ENCODE measurements at places on chromosomes 4 and X. TPM values are rescaled to one million over a fixed set of nuclear protein-coding genes. Genes with fewer than 3 reads are reported as not detected.

The GABRE gene
- 14.6 TPM for polyA plus RNA-seq

DNA sequence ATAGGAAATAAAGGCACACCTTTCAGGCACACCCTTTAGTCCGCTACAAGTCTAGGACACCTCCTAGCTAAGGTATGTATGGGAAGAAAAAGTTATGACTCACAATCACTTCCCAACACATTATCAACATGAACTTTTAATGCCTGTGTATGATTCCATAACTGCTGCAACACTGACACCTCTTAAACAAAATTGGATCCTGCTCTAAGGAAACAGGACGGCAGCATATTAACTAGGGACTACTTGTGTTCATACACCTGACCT lies 2.4 kb upstream of the PPP3CA start:
- DNase-seq: no peak

DNA sequence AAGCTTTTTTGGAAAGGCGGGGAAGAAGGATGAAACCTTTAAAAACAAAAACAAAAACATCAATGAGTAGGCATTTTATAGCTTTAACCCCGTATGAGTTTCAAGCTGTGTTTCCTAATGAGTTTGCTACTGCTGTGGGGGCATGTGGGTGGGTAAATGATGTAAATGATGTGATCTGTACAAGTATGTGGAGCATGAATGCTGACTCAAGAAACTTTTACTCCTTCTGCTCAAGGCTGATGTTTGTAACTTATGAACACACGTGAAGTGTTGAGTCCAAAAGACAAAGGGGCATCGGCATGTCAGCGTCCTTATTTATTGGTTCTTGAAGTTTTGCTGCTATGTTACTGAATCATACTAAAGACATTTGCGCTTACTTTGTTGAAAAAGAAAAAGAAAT lies 76.9 kb downstream of the CLCN4 start:
- no peak for DNase-seq

The EDA2R gene
- 1.3 TPM for polyA plus RNA-seq

The REPS2 gene
- 15.4 TPM for polyA plus RNA-seq

DNA sequence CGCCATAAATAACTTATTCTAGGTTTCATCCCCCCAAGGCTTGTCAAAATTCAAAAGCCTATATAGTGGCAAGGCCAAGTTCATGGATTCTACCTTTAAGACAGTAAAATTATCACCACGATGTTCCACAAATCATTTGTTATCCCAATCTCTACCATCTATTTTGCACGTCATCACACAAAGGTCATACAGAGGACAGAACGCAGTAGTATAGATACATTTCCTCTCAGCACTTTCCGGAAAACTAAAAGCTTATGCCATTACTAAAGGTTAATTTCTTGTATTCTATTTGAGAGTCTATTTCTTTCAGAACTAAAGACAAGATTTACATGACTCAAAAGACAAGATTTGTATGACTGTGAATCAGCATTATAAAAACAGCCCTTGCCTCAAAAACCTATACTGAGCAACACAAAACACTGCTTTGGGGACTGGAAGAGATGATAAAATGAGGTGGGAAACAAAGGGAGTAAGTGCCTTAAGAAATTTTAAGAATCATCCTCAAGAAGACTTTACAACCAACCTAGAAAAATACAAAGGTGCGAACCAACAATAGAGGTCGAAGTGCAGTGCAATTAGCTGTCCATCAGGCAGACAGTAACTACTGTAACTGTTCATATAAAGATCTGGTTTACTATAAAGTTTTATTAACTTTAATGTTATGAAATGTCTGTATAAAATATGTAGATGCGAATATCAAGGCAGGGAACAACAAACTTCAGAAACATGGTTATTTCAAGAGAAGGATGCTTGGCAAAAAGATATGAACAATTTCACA lies 7.6 kb downstream of the UBE2D3 start:
- no peak for DNase-seq

The STK32B gene
- polyA plus RNA-seq: 3.7 TPM

DNA sequence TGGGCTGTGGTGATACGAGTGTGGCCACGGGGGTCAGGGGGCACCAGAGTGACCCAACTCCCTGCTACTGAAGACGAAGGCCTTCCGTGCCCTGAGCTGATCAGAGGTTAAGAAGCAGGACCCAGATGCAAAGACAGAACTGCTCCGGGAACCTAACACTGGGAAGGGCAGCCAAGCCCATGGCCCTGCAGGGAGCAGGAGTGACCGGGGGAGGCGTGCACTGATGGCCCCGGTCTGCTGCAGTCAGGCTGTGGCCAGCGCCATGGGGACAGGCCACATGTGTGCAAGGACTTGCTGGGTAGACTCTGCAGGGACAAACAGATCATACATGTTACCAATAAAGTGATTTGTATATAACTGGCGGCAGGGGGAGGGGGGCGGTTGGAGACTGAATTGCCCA lies 74.6 kb downstream of the ACOX3 start:
- peak; percentile 48 for DNase-seq

The NLGN3 gene
- 5.7 TPM for polyA plus RNA-seq

- DNase-seq: no peak
Observed at GRCh38 chr4:94814237-94814636, 56.5 kb downstream of the BMPR1B start.

GRCh38 chr4:151905197-151905596 lies 144.4 kb upstream of the GATB start:
- no peak for DNase-seq

The SATL1 gene
- polyA plus RNA-seq: 0.51 TPM

DNA sequence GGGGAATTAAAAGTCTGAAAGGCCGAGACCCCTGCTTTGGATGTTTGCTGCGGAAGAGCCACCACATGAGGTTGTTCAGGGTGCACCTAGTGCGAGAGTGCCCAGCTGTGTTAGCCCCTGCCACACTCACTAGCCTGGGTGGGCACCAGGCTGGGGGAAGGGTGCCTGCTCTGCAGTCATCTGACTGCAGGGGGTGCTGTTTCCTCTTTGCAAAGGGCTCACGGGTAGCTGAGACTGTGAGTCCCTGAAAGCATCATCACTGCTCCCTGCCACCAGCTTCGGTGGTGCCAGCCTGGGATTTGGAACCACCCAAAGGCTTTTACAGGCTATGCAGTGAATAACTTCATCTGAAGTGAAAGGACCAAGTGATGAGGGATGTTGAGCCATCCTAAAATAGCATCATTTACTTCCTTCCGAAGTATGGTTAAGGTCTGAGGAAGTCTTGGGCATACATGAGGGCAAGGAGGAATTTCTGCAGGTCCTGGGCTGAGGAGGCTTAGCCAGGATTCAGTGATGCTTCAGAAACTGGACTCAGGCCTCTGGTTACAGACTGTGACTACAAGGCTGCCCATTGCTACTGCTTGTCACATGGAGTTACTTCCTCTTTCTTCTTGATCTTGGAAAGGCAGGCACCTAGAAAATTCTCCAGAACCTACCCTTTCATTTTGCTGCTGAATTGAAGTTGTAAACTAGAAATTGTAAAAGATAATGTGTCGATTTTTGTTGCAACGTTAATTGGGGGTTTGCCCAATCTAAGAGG lies 293.2 kb upstream of the PRPS2 start:
- no peak for DNase-seq

The FGD1 gene
- 18.8 TPM for polyA plus RNA-seq

DNA sequence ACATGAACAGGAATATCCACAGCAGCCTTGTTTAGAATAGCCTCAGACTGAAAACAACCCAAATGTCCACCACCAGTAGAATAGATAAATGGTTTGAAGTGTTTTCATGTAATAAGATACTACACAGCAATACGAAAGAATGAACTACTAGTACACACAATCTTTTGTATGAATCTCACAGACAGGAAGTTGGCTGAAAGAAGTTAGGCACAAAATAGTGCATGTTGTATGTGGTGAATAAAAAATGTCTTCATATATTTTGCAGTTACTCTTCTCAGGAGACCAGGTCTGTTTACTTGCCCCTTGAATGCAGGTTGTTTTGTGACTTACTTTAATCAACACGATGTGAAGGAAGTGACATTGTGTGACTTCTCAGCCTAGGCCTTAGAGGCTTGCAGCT lies 75.9 kb upstream of the LEF1 start:
- DNase-seq: no peak

- DNase-seq: peak; percentile 81
Observed at GRCh38 chr4:157992038-157992705, 180.7 kb downstream of the GASK1B start.

DNA sequence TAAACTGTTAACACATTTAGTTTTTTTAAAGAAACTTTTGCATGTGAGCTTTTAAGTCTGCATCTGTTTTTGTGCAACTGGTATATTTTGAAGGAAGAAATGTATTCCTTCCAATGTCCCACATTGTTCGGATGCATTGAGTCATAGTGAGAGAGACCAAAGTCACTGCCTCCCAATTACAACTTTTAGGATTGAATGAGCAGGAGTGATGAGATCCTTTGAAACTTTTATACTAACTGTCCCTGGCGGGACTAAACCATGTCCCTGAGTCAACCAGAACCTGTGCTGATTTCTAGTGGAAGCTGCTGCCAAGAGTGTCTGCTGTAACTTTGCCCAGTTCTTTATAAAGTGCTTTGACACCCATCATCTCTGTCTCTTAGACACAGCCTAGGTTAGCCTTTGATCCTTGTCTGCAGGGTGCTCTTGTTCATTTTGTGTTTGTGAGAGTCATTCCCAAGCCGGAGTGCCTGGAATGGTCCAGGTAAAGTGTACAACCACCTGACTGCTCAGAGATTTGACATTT lies 122.7 kb downstream of the ZNF518B start:
- no peak for DNase-seq

- DNase-seq: no peak
Observed at GRCh38 chr4:13470379-13470778, 13.8 kb downstream of the RAB28 start.

- no peak for DNase-seq
Observed at GRCh38 chrX:5965406-5965805, 263.3 kb downstream of the NLGN4X start.

GRCh38 chr4:169634975-169635374 lies 14.6 kb downstream of the CLCN3 start:
- no peak for DNase-seq

GRCh38 chr4:19883841-19884240 lies 367.9 kb upstream of the SLIT2 start:
- DNase-seq: no peak

- DNase-seq: no peak
Observed at GRCh38 chr4:133513901-133514300, 364.8 kb downstream of the PCDH10 start.

GRCh38 chr4:41359422-41359775 lies 102.7 kb downstream of the UCHL1 start:
- DNase-seq: no peak

The UGT2A3 gene
- 23.3 TPM for polyA plus RNA-seq

DNA sequence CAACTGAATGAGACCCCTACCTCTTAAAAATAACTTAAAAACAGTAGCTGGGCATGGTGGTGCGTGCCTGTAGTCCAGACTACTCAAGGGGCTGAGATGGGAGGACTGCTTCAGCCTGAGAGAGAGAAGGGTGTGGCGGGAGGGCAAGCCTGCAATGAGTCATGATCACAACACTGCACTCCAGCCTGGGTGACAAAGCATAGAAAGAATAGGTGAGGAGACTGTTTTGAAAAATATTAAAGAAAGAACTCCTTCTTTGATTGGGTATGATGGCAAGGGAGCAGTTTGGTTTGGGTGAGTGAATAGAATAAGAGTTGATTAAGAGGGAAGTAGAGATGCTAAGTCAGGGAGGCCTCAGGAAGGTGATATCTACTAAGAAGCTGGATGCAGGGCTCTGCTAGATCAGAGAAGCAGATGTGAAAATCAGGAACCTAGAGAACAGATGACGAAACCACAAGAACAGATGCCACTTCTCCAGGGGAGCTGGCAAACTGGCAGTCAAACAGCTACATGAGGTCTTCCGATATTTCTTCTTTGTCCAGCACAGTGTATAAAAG lies 318.6 kb downstream of the OPHN1 start:
- DNase-seq: no peak

The CD38 gene
- 0.99 TPM for polyA plus RNA-seq

The DGAT2L6 gene
- not detected for polyA plus RNA-seq

DNA sequence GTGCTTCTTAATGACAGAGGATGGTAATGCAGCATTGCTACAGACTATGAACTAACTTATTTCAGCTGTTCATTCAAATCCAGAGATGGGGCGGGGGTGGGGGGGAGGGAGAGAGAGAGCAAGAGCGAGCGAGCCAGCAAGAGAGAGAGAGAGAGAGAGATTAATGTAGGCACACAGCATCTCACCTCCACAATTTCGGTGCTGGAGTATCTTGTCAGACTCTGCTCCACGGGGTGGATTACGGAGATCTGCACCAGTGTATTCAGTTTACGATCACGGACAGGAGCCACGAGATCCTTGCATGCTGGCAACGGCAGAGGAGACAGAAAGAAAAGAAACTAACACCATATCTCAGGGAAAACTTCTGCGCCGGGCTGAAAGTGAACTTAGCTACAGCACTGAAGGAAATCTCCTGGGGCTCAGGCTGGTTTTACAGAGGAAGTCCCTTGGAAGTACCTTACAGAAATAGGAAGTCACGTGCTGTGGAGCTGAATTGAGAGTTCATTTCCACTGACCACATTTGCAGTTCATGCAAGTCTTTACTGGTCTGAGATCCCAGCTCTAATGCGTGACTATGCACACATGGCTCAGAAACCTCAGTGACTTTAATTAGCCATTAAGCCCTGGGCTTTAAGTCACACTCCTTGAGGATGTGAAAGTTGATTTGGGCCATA lies 440.9 kb downstream of the INPP4B start:
- no peak for DNase-seq

GRCh38 chr4:97912156-97912555 lies 231.1 kb downstream of the STPG2 start:
- no peak for DNase-seq

The FDCSP gene
- polyA plus RNA-seq: not detected

- no peak for DNase-seq
Observed at GRCh38 chr4:141311246-141312204, 90.8 kb downstream of the ZNF330 start.

DNA sequence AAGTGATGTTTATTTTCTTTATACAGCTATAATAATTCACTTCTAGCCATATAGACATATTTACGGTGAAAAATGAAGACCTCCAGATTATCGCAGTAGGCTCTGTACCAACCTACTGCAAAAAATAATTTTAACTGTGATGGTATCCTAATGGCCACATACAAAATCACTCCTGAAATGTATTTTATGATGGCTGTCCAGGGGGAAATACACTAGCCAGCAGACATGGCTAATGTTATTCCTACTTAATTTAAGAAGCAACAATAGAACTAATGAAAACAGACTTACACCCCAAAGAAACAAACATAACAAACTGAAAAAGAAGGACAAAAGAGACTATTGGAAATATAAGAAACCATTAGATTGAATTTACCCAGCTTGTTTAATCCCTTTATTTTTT lies 4.6 kb downstream of the NKX6-1 start:
- DNase-seq: no peak

The USP51 gene
- polyA plus RNA-seq: 10.3 TPM

- DNase-seq: peak; percentile 28
Observed at GRCh38 chr4:124121461-124121971, 591.0 kb downstream of the ANKRD50 start.

The ADAMTS3 gene
- polyA plus RNA-seq: 8.7 TPM

- no peak for DNase-seq
Observed at GRCh38 chr4:56906489-56907393, 959 bp upstream of the REST start.

- DNase-seq: no peak
Observed at GRCh38 chr4:71346710-71347109, 7.9 kb downstream of the SLC4A4 start.

Data from left lung (tissue), 14 donors.